Dermis blood vessel endothelial cell (primary cell): ENCODE measurements at places on chromosomes 16 and 17. TPM values are rescaled to one million over a fixed set of nuclear protein-coding genes. Genes with fewer than 3 reads are reported as not detected.

GRCh38 chr17:61240851-61241468, 158.7 kb upstream of the TBX2 start:
- no peak for DNase-seq

Gene KRTAP9-2
- total RNA-seq: not detected in 2 replicates

Gene NXN
- total RNA-seq: 123 and 138 TPM in 2 replicates

- no peak for DNase-seq
Observed at GRCh38 chr16:77663711-77664110, 58.6 kb upstream of the NUDT7 start.

GRCh38 chr17:60388742-60389141, 3.2 kb downstream of the USP32 start:
- DNase-seq: no peak
